NCI-H187 treated with DMSO at 0.1 percent for 48 hours (cell line): ENCODE measurements at places on chromosomes 3 and 15.

DNA sequence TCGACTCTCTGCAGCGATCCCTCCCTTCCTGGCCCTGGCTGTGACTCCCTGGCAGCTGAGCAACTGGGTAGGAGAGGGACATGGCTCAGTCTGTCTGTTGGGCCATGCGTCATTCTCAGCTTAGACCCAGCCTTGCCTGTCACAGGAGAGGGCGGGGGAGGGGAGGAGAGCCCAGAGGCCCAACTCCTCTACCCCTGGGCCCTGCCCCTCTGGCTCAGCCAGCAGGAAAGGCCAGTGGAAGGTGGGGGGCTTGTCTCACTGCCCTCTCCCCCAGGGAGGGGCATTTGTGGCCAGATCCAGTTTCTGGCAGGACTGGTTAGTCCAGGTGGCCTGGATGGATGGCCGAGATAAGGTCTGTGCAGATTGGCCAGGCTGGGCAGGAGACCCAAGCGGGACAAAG, 31.6 kb downstream of the DNAJB8 start:
- no peak for DNase-seq

GRCh38 chr3:191244242-191244867, 45.3 kb downstream of the OSTN start:
- no peak for DNase-seq

DNA sequence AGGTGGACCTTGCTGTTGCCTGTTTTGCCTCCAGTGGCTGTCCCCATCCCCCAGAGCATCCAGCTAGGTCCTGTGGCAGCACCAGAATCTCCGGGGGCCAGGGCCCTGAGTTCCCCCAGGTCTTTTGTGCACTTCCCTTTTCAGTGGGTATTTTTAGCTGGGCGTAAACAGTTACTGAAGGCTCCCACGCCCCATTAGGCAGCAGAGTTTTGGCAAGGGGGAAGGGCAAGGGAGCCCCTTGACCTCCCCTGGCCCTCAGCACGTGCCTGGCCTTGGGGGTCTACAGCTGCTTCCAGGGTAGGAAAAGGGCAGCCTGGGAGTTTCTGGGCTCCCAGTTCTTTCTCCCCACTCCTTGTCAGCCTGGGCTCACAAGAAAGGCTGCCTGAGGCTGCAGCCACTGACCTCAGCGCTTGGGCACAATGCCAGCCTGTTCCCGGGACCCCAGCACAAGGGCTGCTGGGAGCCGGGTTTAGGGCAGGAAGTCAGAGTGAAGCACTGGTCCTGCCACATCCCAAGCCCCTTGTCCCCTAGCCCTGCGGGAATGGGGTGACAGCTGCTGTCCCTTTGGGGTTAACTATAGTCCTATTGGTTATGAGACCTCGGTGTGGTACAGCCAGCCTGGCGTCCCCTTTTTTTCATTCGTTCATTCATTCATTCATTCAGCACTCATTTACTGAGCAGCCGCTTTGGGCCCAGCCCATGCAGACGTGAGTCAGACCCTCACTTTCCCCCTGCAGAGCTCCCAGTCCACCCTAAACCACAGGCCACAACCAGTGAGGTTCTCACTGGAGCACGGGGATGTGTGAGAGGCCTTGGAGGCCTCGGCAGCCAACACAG, 8.4 kb downstream of the CSK start:
- no peak for DNase-seq

- DNase-seq = no peak
Measured at GRCh38 chr3:59818033-59818918, 768.5 kb upstream of the CFAP20DC start.

DNA sequence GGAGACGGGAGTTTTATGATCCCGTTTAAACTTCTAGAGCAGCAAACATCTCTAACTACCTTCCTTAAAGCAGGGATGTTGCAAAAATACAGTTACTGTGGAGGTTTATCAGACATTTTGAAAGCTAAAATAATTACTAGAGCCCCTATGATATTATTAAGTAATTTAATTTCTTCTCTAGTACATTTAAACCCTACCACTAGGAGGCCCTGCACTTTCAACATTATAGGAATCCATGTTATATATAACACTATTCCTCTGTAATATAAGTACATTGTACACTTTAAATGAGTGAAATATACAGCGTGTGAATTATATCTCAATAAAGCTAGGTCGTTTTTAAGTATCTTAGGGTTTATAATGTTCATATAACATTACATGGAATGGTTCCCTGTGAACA, 11.5 kb downstream of the SETMAR start:
- DNase-seq = no peak

DNA sequence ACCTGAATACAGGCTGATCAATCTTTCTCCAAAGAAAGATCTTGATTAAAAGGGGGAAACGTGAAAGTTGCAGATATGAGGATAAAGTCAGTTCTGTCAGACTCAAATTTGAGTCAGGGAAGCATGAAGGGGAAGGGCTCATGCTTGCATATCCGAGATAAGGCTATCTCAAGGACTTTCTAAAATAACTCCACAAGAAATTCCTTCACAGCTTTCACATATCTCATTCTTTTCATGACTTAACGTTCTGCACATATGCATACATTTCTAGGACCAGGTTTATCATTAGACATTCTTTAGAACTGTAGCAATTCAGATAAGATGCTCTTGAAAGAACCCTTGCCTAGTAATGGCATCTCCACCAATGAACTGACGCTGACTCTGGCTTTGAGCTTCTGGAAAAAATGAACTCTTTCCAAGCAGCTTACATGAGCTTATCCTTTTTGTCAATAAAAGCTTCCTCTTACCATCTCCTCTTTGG, 15.9 kb downstream of the SH3GL3 start:
- DNase-seq = no peak

DNA sequence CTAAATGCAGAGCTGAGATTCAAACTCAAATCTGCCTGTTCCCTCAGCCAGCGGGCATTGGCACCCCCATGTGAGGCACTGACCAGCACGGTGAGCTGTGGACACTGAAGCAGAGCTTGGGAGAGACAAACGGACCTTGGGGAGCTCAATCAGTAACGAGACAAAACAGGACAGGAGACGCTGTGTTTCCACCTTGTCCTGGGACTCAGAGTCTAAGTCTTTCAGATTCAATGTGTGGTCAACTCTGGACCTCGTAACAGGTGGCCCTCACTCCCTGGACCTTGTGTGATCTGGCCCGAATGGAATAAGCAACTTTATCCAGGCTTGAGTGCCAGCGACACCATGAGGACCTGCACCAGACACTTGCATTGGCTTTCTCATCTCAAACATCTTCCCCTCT, 232.5 kb downstream of the UACA start:
- DNase-seq = no peak

DNA sequence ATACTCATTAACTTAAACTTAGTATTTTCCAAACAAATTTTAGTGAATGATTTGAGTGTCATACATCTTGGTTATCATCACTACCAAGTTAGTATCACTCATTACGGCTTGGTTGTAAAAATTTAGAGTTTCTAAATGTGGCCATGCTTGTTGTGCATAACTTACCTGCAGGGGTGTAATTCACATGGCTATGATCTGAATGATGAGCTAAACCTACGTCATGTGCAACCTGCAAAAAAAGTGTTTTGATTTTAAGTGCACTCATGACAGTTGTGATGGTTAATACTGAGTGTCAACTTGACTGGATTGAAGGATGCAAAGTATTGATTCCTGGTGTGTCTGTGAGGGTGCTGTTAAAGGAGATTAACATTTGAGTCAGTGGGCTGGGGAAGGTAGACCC, 17.6 kb upstream of the CLDN16 start:
- DNase-seq = no peak

DNA sequence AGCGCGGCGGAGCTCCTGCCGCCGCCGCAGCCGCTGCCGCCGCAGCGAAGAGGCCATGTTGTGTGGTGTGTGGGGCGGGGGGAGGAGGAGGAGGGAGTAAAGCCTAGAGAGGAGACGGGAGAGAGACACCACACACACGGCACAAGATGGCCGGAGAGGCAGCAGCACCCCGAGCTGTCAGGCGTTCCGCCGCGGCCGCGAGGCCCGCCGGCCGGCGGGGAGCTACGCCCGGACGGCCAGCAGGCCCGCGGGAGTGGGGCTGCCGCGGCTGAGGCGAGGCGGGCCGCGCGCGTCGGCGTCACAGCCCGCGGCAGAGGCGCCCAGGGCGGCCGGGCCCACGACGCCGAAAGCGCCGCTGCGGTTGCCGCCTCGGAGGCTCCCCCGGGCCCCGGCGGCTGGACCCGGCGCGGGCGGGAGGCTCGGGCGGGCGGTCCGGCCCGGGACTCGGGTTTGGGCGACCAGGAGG, 17.4 kb upstream of the CHD2 start:
- peak; percentile 98 for DNase-seq

- no peak for DNase-seq
Measured at GRCh38 chr15:25712961-25713355, 150.2 kb downstream of the ATP10A start.

GRCh38 chr15:64772488-64772887, 2.9 kb downstream of the RBPMS2 start:
- DNase-seq = no peak

- DNase-seq = no peak
Measured at GRCh38 chr15:100338971-100339444, 2.8 kb downstream of the ADAMTS17 start.

- no peak for DNase-seq
Measured at GRCh38 chr3:150727653-150728502, 24.2 kb upstream of the ERICH6 start.

- peak; percentile 32 for DNase-seq
Measured at GRCh38 chr15:77457191-77457904, 36.7 kb downstream of the HMG20A start.

DNA sequence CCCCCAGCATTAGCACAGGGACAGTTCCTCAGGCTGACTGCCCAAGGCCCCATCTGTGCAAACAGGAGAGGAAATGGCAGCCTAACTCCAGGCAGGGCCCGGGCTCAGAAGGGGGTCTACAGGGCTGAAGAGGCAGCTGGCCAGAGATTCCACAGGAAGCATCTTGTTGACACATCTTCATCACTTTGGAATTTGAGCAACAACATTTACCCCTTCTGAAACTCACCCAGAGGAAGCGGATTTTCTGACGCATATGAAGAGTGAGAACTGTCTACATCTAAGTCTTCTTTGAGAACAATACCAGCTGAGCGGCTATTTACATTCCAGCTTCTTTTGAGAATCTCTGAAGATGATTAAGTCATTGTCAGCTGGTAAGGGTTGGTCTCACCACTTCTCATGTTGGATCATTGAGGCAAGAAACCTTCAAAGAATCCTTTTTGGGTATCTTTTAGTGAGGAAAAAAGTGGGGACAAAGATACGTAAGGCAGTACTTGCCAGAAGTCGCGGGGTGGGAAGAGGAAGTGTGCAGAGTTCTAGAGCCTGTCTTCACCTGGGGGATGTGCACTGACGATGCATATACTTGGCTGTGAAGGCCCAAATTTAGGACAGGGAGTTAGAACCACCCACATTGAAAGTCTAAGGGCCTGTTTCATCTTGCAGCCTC, 25.4 kb upstream of the SRP14 start:
- DNase-seq = no peak

GRCh38 chr3:195147649-195148080, 123.3 kb downstream of the XXYLT1 start:
- DNase-seq = no peak

GRCh38 chr15:41501191-41501917, 7.7 kb downstream of the ITPKA start:
- DNase-seq = no peak

GRCh38 chr3:140577911-140578310, 100.0 kb upstream of the TRIM42 start:
- no peak for DNase-seq

DNA sequence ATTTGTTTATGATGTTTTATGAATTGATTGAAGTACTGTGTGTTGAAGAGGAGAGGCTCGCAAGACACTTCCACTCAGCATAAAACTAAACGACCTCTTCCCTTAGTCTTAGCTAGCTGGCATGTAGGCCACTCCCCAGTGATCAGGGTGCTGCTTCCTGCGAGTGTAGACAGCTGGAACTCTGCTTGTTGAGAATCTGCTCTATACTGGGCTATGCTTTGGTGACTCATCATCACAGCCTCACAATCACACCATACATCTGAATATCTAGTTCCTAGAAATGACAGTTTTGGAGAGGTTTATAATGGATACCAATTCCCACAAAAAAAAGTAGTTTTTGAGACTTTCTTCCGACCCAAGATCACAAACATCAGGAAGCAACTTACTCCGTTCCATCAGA, 1.5 kb upstream of the SLC24A5 start:
- DNase-seq = no peak

DNA sequence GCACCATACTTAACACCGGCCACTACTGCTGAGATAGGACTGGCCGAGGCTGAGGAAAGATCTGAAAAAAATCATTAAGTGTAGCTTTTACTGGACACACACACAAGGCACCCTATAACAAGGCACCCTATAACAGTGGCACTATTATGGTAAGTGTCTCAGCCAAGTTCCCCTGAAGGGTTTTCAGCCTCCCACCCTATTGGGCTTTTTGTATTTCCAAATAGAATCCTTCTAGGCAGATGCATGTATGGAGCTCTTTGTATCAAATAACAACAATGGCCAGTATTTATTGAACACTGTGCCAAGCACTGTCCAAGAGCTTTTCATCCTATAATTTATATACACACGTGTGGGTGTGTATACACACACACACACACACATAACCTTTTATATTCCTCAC, 6.7 kb upstream of the DNAJA4 start:
- DNase-seq = no peak
